Epithelial cell of esophagus (primary cell): ENCODE measurements at places on chromosomes 3 and 15.

DNA sequence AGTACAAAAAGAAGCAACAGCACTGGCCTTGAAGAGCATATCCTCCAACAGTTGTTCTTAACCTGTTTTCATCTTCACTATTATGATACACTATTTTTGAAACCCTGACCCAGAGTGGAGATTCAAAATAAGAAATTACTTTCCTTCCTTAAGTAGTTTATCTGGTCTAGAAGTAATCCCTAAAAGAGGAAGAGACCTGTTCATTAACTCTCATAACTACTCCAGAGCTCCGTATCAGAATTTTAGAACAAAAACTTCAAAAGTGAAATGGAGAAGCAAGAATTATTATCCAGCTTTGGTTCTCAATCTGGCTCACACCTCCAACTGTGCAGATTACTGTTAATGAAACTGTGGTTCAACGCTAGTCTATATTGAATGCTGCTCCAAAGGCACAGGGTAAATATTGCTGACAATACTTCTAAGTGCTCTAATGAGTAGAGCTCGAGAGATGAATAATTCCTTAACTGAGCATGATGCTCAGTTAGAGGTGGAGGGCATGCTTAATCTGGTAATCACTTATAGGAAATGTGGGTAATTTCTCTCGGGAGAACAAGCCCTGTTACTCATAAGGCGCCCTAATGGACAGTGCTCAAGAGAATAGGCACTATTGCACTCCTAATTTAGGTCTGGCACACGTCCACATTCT, 5.2 kb downstream of the LCMT2 start:
- no peak for DNase-seq

GRCh38 chr3:30204126-30204525, 402.3 kb upstream of the TGFBR2 start:
- DNase-seq: no peak

DNA sequence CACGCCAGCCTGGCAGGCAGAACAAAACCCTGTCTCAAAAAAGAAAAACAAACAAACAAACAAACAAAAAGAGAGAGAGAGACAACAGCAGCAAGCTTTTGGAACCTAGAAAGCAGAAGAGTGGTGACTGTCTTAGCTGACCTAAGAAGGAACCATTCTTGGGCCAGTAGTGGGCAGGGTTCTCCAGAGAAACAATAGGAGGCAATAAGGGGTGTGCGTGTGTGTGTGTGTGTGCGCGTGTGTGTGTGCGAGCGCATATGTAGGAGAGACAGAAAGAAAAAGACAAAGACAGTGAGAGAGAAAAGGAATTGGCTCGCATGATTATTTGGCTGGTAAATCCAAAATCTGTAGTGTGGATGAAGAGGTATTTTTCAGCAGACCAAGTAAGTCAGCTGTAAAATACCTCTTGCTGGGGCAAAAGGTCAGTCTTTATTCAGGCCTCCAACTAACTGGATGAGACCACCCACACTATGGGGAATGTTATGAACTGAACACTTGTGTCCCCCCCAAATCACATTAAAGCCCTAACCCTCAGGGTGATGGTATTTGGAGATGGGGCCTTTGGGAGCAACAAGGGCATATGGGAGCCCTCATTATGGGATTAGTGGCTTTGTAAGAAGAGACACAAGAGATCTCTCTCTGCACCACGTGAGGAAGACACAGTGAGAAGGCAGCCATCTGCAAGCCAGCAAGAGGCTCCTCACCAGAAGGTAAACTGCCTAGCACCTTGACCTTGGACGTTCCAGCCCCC, 15.1 kb upstream of the BLM start:
- DNase-seq: no peak

GRCh38 chr3:1942781-1943180, 155.9 kb upstream of the CNTN4 start:
- DNase-seq: no peak

DNA sequence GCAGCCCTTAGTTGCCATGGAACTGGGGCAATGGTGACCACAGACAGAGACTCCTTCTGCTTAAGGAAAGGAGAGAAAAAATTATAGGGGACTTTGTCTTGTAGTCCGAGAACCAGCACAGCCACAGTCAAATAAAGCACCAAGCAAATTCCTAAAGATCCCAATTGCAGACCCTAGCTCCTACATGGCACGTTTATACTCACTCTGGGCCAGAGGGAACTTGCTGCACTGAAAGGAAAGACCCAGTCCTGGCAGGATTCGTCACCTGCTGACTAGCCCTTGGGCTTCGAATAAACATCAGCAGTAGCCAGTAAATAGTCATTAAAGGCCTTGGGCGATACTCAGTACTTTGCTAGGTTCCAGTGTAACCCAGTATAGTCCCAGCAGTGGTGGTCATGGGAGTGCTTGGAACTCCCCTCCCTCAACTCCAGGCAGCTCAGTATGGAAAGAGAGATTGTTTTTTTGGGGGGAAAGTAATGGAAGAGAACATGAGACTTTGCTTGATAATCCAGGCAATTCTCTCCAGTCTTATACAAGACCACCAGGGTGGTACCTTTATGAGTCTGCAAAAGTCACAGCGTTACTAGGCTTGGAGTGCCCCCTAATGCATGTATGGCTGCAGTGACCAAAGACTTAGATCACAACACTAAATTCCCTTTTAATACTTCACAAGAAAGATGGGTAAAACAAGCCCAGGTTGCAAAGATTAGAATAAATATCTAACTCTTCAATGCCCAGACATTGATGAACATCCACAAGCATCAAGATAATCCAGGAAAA, 66.4 kb upstream of the AGTR1 start:
- no peak for DNase-seq

- DNase-seq: no peak
Measured at GRCh38 chr15:98422130-98422478, 226.2 kb upstream of the IGF1R start.

- peak; percentile 50 for DNase-seq
Measured at GRCh38 chr15:53193149-53193548, 403.0 kb upstream of the ONECUT1 start.

- no peak for DNase-seq
Measured at GRCh38 chr3:114939920-114940319, 207.2 kb downstream of the ZBTB20 start.

DNA sequence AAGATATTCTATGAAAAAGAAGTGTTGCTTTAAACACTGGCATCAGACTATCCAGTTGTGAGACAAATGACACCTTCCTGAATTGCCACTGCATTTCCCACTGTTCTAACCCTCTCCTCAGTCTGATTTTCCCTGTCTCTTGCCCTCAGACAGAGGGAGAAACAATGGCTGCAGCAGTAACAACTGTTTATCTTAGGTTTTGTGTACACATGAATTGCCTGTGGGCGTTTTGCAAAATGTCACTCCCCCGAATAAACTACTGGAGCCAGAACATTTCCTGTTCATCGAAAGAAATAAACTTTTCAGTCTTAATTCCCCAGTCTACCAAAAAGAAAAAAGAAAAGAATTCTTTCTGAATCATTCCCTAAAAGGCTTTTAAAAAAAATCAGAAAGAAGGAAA, 155.1 kb downstream of the MAGI1 start:
- peak; percentile 32 for DNase-seq

GRCh38 chr15:43134157-43134635, 810 bp downstream of the TMEM62 start:
- peak; percentile 16 for DNase-seq
